ENCODE measurements at places on chromosomes 13 and 19.

DNA sequence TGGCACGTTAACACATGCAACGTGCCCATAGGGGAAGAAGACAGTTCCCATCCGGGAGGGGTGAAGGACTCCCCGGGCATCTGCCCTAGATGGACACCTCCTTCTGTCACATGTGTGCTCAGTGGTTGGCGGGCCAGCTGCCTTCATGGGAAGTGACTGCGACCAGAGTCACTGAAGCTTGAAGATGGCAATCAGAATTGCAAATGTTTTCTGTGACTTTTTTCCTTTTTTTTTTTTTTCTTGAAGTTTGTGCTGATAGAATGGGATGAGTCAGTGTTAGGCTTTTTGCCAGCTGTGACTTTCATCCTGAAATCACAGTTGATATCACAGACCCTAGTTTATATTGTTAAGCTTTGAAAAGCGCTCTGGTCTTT is 109.2 kb upstream of the MCF2L start:
- ATAC-seq = no peak

DNA sequence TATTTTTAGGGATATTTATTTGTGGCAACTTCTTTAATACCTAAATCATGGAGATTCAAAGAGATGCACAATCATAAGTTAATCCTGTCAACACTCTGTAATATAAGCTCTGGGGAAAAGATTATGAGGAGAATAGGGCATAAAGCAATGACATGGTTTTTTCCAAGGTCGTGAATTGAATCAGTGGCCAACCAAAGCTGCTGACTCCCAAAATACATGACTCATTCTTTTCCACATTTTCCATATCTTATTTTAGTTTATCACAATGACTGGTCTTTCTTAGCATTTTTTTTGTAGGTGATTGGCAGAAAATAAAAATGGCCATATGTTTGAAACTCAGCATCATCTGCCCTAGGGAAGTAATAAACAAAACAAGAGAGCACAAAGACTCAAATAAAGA is 28.5 kb upstream of the RBM26 start:
- ATAC-seq = no peak

DNA sequence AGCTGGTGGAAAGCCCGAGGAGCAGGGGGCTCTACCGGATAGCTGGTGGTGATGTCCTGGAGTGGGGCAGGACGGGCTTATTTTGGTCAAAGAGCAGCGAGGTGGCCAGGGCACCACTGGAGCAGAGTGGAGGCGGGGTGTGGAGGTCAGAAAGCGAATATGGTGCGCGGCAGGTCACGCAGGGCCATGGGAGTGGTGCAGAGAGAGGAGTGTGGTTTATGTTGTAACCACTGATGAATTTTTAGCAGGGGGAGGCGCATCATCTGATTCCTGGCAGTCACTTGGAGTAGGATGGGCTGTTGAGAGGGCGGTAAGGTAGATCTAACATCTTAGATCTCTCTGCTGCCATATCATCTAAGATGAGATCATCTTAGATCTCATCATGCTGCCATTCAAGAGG is 1.4 kb upstream of the ZNF414 start:
- no peak for ATAC-seq

GRCh38 chr19:42505066-42505465 is 23.2 kb downstream of the CEACAM1 start:
- no peak for ATAC-seq

DNA sequence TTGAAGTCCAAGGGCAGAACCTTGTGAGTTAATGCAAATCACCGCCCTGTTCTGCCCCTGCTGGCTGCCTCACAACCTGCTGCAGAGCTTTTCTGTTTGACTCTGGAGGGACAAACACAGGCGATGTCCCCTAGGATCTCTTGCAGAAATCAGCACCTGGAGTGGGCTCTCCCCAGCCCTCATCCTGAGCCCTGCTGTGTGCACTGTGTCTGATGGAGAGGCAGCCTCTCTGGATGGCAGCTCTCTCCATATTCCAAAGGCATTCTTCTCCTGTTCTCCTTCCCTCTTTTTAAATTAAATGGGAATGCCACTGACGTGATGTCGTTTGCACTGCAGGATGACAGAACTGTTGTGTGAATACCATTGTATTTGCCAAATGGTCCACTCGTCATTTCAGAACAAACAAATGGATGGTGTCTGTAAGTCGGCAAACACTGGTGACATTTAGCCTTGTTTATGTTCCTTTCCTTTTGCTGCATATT is 184.1 kb downstream of the ZNF536 start:
- ATAC-seq = no peak

DNA sequence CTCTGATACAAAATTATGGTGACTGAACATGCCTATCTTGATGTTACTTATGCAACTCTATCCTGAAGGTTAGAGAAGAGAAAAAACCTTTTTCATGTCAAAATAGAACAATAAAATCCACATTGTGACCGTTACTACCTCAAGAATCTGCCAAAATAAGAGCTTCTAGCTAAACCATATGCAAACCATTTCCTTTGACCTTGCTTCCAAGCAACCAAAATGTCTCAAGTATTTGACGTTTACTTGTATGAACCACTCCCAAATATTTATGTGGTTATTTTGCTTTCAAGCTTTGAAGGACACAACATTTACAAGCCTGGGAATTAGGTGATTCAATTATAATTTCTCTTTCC is 13.9 kb downstream of the FOXO1 start:
- no peak for ATAC-seq

- no peak for ATAC-seq
Measured at GRCh38 chr13:82947683-82948082, 934.6 kb downstream of the SLITRK1 start.

DNA sequence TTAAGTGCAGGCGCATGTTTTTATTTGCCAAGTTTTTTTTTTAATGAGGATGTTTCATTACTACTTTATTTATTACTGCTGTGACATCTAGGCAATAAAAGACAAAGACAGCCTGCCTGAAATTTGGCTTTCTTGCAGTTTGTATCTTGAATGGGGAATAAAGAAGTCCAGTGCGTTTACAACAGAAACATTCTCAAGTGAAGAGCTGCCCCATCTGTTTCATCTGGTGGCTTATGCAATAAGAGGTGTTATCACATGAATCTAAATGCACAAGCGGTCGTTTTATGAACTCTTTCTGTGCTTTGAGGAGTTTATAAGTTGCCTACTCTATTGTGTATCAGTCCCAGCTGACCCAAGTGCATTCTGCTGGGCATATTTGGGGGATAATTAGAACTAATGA is 12.6 kb upstream of the MAB21L1 start:
- no peak for ATAC-seq

- ATAC-seq = no peak
Measured at GRCh38 chr13:30846311-30846710, 59.8 kb upstream of the MEDAG start.

- no peak for ATAC-seq
Measured at GRCh38 chr19:10226376-10227025, 4.6 kb downstream of the S1PR2 start.

- ATAC-seq = no peak
Measured at GRCh38 chr13:73793361-73793760, 340.8 kb downstream of the KLF12 start.

DNA sequence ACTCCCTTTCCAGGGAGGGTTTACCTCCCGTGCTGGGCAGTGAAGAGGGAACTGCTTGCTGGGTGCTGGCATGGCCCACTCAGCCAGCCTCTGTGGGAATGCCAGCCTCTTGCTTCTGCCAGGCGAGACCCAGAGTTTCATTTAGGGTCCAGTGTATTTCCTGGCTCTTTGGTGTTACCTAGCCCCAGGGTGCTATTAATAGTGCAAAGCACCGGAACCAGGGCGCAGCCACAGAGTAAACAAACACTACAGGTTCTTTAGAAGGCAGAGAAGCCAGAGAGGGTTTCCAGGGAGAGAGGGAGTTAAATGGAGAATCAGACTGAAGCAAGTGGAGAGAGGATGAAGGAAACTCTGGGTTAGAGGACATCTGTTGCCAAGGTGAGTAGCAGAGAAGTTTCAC is 74.9 kb upstream of the SPATA13 start:
- no peak for ATAC-seq

- ATAC-seq = no peak
Measured at GRCh38 chr19:7844951-7845350, 14.9 kb downstream of the EVI5L start.

GRCh38 chr19:7214324-7215089 is 79.7 kb downstream of the INSR start:
- no peak for ATAC-seq

DNA sequence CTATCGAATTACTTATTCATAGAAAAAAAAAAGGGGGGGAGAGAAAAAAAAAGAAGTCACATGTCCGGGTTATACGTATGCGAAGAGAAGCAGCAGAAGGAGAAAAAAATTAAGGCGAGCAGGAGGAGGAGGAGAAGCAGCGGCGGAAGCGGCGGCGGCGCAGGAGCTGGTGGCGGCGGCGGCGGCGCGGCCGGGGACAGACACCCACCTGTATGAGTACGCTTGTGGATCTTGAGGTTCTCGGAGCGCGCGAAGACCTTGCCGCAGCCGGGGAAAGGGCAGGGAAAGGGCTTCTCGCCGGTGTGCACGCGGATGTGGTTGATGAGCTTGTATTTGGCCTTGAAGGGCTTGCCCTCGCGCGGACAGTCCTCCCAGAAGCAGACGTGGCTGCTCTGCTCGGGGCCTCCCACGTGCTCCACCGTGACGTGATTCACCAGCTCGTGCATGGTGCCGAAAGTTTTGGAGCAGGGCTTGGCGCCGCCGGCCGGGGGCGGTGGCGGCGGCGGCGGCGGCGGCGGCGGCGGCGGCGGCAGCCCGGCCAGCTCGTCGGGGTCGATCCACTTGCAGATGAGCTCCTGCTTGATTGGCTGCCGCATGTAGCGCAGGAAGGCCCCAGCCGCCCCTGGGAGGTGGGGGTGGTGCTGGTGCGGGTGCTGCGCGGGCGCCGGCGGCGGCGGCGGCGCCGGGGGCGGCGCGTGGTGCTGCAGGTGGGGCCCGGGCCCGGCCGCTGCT is 1.5 kb downstream of the ZIC5 start:
- peak; percentile 50 for ATAC-seq

- peak; percentile 90 for ATAC-seq
Measured at GRCh38 chr19:4304538-4305256, at the start of gene FSD1. Gene FSD1, plus strand, starts transcription at chr19:4304598. Its CDS starts 149 bp downstream, at chr19:4304747.

GRCh38 chr19:55270172-55270942 is 9.6 kb downstream of the HSPBP1 start:
- no peak for ATAC-seq

DNA sequence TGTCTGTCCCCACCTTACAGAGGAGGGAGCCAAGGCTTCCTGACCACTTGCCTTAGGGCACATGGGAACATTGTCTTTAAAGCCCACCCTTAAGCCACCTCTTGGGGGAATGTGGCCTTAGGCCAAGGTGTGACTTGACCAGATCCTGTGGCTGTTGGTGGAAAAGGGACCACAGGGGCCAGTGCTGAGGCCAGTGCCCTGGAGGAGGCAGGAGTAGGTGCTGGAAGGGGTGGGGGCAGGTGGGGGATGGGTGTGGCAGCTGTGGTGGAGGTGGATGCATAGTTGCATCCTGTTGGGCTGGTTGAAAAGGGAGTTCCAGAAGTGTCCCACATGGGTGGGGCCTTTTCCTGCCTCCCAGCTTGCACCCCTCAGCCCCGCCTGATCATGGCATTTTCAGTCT is 44.8 kb downstream of the DNM2 start:
- ATAC-seq = no peak

GRCh38 chr13:30991184-30991583 is 58.7 kb downstream of the TEX26 start:
- no peak for ATAC-seq

DNA sequence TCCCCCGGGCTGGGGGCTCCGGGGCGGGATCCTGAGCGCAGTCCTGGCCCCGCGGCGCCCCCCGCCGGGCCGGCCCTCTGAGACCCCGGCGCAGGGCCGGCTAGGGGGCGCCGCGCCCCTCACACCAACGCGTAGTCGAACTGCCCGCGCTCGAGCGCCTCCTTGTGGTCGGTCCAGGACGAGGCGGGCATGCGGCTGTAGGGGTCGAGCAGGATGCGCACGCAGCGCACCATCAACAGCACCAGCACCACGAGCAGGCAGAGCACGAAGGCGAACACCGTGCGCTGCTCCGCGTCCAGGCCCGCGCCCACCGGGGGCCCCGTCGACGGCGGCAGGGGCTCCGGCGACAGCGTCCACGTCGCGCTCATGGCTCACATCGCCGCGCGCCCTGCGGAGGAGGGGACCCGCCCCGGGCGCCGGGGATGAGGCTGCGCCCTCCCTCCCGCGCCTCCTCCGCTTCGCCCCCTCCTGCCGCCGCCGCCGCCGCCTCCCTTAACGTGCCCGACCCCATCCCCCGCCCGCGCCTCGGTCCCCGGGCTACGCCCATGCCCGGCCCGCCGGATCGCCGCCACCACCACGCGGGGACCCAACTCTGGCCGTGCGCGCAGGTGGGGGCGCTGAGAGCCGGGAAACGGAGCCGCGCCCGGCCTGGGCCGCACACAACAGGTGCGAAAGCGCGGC is 624 bp downstream of the CTXN1 start:
- peak; percentile 45 for ATAC-seq

GRCh38 chr19:34360354-34360909 is 4.6 kb upstream of the GPI start:
- ATAC-seq = no peak

- no peak for ATAC-seq
Measured at GRCh38 chr19:39701291-39701690, 3.0 kb upstream of the LGALS14 start.

GRCh38 chr19:31141301-31141700 is 207.9 kb downstream of the TSHZ3 start:
- ATAC-seq = no peak

- ATAC-seq = no peak
Measured at GRCh38 chr19:40567750-40568494, 8.8 kb upstream of the SHKBP1 start.

- no peak for ATAC-seq
Measured at GRCh38 chr13:95741584-95742563, 64.9 kb downstream of the DNAJC3 start.

GRCh38 chr19:4053423-4054324 is 13.0 kb downstream of the ZBTB7A start:
- ATAC-seq = no peak

DNA sequence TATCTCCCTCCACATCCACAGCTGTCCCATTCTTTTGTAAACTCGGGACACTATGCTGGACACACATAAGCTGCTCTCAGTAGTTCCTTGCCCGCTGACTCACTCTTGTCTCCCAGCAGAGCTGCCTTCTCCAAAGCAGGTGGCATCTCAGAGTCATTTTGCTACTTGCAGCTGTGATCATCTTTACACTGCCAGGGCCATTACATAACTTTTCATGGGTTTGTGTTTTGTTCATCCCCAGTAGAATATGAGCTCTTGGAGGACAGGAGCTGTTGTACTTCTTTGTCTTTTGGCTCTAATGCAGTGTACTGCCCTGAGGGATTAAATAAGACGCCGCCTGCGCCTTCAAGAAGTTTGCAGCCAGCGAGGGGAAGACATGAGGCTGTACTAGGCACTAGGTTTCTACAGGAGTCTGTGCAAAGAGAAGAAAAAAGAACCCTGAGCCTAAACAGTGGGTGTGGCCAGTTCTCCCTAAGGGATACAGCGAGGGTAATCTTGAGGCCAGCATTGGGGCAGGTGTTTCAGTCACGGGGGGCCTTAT is 40.8 kb upstream of the GPR183 start:
- peak; percentile 39 for ATAC-seq

GRCh38 chr19:39411832-39412099 is 703 bp upstream of the PLEKHG2 start:
- peak; percentile 54 for ATAC-seq

Measured in activated CD4-positive, CD25-positive, alpha-beta regulatory T cell treated with anti-CD3 and anti-CD28 coated beads, Interleukin-2, amount 50 U/mL, for 24 hours (primary cell).